ENCODE measurements at places on chromosomes 7 and 10.

GRCh38 chr10:51233337-51234100 lies 159.2 kb downstream of the PRKG1 start:
- no peak for DNase-seq

GRCh38 chr10:114100848-114101741 lies 57.4 kb downstream of the ADRB1 start:
- DNase-seq: no peak

DNA sequence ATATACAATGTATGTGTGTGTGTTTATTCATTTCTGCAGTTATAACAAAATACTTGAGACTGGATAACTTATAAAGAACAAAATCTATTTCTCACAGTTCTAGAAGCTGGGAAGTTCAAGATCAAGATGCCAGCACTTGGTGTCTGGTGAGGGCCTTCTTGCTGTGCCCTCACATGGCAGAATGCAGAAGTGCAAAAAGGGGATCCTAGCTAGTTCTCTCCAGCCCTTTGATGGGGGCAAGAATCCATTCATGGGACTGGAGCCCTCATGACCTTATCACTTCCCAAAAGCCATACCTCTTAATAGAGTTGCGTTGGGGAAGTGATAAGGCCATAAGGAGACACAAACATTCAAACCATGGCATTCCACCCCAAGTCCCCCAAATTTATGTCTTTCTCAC lies 8.4 kb downstream of the GRB10 start:
- DNase-seq: no peak

- no peak for DNase-seq
Observed at GRCh38 chr7:35518767-35519166, 176.2 kb downstream of the HERPUD2 start.

DNA sequence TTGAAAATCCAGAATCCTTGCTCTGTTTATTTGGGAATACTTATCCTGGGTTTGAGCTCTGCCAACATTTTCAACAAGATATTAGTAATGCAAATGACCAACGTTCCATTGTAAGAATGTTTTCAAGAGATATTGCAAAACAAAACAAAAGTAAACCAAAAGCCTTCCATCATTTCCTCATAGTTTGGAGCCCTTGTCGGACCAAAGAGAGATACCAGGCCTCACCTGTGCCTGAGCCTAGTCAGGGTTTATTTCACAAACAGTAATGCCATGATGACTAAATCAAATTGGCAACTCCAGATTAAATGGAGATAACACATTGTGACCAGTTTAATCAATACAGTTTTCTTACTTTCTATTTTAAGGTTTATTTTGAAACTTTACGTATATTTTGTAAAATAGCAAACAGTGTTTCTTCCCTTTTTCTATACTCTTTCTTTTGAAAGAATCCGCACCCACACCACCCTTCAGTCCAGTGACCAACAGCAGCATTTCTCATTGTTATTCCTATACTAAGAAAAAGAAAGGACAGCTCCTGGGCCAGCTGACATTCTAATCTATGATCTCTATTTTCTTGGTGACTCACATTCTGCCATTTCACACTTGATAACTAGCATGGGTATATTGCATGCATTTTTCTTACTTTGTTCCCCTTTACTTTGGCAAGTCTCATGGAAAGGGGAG lies 168.5 kb upstream of the MEOX2 start:
- DNase-seq: no peak

- DNase-seq: no peak
Observed at GRCh38 chr10:103463499-103463898, 4.8 kb upstream of the CALHM1 start.

DNA sequence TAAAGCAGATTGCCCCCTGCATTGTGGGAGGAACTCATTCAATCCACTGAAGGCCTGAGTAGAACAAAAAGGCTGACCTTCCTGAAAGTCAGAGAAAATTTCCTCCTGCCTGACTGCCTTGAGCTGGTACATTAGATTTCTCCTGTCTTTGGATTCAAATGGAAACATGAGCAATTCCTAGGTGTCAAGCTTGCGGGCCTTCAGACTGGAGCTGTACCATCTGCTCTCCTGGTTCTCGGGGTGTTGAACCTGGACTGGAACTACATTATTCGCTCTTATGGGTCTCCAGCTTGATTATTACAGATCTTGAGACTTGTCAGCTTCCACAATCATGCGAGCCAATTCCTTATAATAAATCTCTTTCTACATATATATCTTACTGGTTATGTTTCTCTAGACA lies 173.6 kb upstream of the STEAP4 start:
- no peak for DNase-seq

- DNase-seq: no peak
Observed at GRCh38 chr7:132508724-132509353, 67.4 kb downstream of the PLXNA4 start.

DNA sequence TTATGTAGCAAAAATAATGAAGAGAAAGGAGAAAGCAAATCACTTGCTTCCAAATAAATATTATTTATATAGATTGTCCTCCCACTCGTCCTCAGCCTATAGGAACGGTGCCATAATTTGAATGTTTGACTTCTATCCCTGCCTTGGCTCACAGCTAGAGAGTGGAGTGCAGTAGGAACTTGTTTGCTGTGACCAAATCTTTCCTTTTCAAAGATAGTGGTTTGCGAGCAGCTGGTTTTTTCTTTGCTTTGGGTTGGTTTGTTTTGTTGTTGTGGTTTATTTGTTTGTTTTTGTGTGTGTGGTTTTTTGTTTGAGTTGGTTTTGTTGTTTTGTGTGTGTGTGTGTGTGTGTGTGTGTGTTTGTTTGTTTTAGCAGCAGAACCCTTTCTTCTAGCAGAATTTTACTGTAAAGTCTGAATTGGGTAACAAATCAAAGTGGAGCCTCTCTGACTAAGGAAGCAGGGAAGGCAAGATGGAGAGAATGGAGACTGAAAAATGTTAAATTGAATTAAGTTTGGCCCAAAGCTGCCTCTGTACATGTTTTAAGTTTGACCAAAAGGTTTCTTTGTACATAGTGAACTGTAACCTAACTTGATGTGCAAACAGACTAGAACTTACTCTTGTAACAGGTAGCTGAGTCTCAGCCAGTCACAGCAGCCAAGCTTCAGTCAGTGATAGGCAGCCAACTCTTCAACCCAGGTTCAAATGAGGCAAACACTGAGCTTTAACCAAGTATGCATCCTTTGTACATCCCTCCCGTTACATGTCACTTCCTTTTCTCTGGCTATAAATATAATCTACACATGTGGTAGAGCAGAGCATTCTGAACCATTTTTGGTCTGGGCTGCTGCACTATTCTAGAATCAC lies 149.5 kb upstream of the LRGUK start:
- DNase-seq: no peak

GRCh38 chr10:119734396-119735332 lies 8.8 kb downstream of the INPP5F start:
- no peak for DNase-seq
